Activated naive CD8-positive, alpha-beta T cell treated with anti-CD3 and anti-CD28 coated beads, Interleukin-2, amount 10 ng/mL, durations not matched to agents 7 days and 5 days (primary cell): ENCODE measurements at places on chromosomes 16 and 17.

DNA sequence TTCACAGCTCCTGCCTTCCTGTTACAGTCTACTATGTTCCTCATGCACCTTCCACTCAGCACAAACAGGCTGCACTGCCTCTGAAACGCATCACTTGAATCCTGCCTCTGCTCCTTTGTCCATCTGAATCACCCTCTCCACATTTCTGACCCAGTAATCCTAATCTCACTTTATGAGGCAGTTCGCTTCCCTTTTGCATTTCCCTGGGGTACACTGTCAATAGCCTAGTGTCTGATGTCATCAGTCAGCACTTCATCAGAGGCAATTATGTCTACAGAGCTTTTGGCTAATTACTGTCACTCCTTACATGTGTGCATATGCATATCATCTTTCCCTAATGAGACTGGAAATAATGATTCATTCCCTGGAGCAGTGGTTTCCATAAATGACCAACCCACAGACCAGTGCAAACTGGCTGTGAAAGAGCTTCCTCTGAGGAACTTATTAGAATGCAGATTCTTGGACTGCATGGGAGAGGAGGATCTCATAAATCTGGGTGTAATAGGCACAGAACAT lies 23.6 kb downstream of the CA4 start:
- H3K27me3 ChIP-seq, result no peaks in the 10 kb centered on the region
- peak overlapping the region; percentile 11 for H3K27ac ChIP-seq
- DNase-seq, result no peak
- H3K4me1 ChIP-seq, result peaks cover 12% of the 10 kb centered on the region

- peaks cover 24% of the 10 kb centered on the region for H3K4me1 ChIP-seq
- no peaks in the 10 kb centered on the region for H3K27me3 ChIP-seq
- no peak for DNase-seq
- H3K4me3 ChIP-seq, result no peak overlapping the region
- H3K27ac ChIP-seq, result no peak overlapping the region
Observed at GRCh38 chr16:67878846-67879245, 5.8 kb upstream of the NRN1L start.

DNA sequence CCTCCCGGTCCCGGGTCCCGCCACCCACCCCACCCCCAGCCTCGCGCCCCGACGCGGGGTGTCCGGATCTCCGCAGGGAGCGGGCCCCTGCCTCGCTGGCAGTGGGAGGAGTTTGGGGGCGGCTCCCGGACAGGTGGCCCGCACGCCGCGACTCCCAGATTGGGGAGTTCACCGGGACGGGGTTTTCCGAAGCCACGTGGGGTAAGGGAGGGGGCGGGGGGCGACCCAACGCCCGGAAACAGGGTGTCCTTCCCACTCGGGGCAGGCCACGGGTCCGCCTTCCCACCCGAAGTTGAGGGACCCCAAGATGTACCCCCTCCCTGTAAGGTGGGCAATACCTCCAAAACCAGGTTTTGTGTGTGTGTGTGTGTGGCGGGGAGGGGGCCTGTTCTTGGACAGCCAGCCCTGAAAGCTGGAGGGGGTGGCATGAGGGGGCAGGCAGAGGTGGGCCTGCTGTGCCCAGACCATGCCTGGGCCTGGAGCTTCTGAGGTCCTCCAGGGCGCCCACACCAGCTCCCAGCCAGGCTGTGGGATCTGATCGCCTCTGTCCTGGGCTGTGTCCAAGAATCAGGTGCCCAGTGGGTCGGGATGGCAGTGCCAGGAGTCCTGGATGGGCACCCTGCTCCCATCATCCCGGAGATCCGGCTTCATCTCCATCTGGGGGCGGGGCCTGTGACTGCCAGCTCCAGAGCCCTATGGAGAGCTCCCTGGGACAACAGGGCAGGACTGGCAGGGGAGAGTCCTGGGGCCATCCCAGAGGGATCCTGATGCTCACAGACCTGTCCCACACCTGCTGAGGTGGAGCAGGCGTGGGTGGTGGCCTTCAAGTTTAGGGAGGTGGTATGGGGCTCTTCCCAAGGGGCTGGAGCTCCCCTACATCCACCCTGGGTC lies 767 bp downstream of the SYNGR2 start:
- DNase-seq, result peak; percentile 55
- peak overlapping the region; percentile 65 for H3K4me3 ChIP-seq
- peaks cover 24% of the 10 kb centered on the region for H3K4me1 ChIP-seq
- H3K27ac ChIP-seq, result no peak overlapping the region

DNA sequence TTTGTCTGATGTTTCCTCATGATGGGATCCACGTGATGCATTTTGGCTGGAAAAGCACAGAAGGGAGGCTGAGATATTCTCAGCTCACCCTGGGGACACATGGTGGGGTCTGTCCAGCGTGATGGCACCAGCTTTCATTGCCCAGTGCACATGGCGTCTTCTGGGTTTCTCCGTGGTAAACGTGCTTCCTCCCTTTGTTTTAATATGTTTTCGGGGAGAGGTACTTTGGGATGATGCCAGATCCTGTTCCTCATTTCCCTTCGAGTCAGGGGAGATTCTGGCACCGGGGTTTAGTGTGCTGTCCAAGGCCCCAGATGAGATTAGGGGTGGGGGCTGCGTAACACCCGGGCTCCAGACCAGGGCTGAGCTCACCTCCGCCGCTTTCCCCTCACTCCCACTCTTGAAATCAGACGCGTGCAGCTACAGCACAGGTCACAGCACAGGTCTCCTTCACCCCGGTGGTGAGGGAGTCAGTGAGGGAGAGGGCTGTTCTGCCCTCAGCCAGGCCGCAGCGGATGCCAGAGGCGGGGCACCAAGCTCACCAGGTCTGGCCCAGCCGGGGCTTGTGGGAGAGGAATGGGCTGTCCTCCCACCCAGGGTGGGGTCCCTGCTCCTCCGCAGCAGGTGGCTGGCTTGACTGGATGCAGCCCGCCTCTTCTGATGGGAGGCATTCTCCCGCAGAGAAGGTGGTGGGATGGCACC lies 33.9 kb downstream of the COX4I1 start:
- peaks cover 2% of the 10 kb centered on the region for H3K4me1 ChIP-seq
- DNase-seq, result no peak
- H3K36me3 ChIP-seq, result peaks cover 3% of the 10 kb centered on the region

GRCh38 chr17:6867849-6868248 lies 36.3 kb upstream of the TEKT1 start:
- peaks cover under 1% of the 10 kb centered on the region for H3K4me1 ChIP-seq
- no peak overlapping the region for H3K27ac ChIP-seq
- no peak for DNase-seq

- H3K4me1 ChIP-seq, result peaks cover 20% of the 10 kb centered on the region
- DNase-seq, result no peak
- H3K36me3 ChIP-seq, result peaks cover 14% of the 10 kb centered on the region
- no peak overlapping the region for H3K27ac ChIP-seq
- no peaks in the 10 kb centered on the region for H3K27me3 ChIP-seq
Observed at GRCh38 chr17:81707725-81708646, 4.1 kb upstream of the SLC25A10 start.

DNA sequence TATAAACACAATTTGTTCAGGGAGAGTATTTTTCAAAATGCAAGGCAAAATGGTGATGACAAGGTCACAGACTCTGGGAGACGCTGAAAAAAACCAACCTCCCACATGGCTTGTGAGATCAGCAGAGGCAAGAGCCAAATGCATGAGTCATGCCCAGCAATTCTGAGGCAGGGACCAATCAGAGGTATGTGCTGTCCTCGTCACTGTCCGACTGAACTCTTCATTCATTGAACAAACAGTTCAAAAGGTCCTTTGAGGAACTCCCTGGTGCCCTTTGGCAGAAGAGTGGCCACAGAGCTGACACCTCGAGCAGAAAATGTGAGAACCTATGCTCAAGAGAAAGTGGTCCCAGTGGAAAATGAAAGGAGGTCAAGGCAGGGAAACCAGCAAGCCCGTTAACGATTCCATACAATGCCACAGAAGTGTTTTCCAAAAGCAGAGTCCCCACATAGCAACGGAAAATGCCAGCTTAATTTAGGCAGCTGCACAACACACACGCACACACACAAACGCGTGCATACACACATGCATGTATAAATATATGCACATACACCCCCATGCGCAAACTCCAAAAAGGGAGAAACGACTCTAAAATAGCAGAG lies 50.9 kb downstream of the CDH11 start:
- H3K4me3 ChIP-seq, result no peak overlapping the region
- DNase-seq, result no peak
- no peaks in the 10 kb centered on the region for H3K4me1 ChIP-seq
- H3K27ac ChIP-seq, result no peak overlapping the region
- H3K27me3 ChIP-seq, result no peaks in the 10 kb centered on the region

DNA sequence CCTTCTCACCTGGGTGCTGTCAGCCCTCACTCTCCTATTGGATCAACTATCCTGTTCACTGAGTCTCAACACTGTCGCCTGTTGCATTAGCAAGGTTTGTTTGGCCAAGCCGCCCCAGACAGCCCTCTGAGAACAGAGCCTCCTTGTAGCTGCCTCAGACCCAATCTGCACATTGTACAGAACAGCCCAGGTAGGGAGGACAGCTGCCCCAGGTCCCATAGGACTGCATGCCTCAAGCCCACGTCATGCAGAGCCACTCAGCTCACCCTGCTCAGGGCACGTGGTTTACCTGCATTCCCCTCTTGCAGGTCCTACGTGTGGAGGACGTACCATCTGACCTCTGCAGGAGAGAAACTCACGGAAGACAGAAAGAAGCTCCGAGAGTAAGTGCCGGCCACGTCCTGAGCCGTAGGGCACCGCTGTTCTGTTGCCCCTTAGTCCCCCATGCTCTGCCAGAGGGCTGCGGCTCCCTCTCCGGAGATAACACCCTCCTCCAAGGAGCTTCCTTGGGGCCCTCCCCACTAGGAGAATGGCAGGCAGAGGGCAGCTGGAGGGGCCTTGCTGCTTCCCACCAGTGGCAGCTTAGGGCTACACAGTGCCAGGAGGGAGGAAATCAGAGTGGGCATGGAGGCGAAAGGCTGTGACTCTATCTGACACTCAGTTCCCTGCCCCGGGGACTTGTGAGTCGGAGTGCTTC lies 2.8 kb downstream of the SNRNP25 start:
- H3K4me1 ChIP-seq, result peaks cover 16% of the 10 kb centered on the region
- no peaks in the 10 kb centered on the region for H3K27me3 ChIP-seq
- no peak overlapping the region for H3K27ac ChIP-seq
- DNase-seq, result peak; percentile 25

DNA sequence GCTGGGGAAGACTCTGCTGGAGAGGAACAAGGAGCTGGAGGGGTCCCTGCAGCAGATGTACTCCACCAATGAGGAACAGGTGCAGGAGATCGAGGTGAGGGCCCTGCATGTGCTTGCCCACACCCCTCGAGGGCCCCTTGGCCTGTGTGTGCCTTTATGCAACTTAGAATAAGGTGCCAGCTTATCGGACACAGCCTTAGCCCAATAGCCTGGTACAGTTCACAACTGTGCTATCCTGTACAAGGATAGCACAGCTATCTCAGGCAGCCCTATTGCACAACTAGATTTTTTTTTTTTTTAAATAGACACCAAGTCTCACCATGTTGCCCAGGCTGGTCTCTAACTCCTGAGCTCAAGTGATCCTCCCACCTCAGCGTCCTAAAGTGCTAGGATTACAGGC lies 12.1 kb downstream of the CDR2L start:
- H3K4me3 ChIP-seq, result no peak overlapping the region
- no peak for DNase-seq
- peaks cover 4% of the 10 kb centered on the region for H3K27me3 ChIP-seq
- peaks cover 10% of the 10 kb centered on the region for H3K4me1 ChIP-seq
- H3K36me3 ChIP-seq, result no peaks in the 10 kb centered on the region

GRCh38 chr16:67399218-67399733 lies 6.0 kb upstream of the TPPP3 start:
- H3K27me3 ChIP-seq, result peaks cover 25% of the 10 kb centered on the region
- no peaks in the 10 kb centered on the region for H3K36me3 ChIP-seq
- no peak overlapping the region for H3K4me3 ChIP-seq
- DNase-seq, result peak; percentile 77

- peak; percentile 53 for DNase-seq
- peak overlapping the region; percentile 80 for H3K4me3 ChIP-seq
- no peak overlapping the region for H3K27ac ChIP-seq
- peaks cover 46% of the 10 kb centered on the region for H3K27me3 ChIP-seq
Observed at GRCh38 chr17:28227316-28228108, 91.5 kb upstream of the TMEM97 start.

- H3K27me3 ChIP-seq, result no peaks in the 10 kb centered on the region
- H3K36me3 ChIP-seq, result peaks cover 11% of the 10 kb centered on the region
- DNase-seq, result no peak
- H3K4me1 ChIP-seq, result peaks cover 3% of the 10 kb centered on the region
Observed at GRCh38 chr17:17902376-17902775, 65.6 kb upstream of the SREBF1 start.

- H3K36me3 ChIP-seq, result peaks cover 15% of the 10 kb centered on the region
- no peaks in the 10 kb centered on the region for H3K27me3 ChIP-seq
- H3K4me3 ChIP-seq, result peak overlapping the region; percentile 68
- peaks cover 51% of the 10 kb centered on the region for H3K4me1 ChIP-seq
- peak overlapping the region; percentile 67 for H3K27ac ChIP-seq
Observed at GRCh38 chr17:57356719-57357391, 100.5 kb downstream of the MSI2 start.

GRCh38 chr17:45341533-45342158 lies 24.8 kb upstream of the MAP3K14 start:
- peaks cover 7% of the 10 kb centered on the region for H3K4me1 ChIP-seq
- no peak for DNase-seq
- no peak overlapping the region for H3K4me3 ChIP-seq

- peak overlapping the region; percentile 72 for H3K4me3 ChIP-seq
- peak overlapping the region; percentile 49 for H3K27ac ChIP-seq
- H3K4me1 ChIP-seq, result peaks cover 62% of the 10 kb centered on the region
- H3K36me3 ChIP-seq, result peaks cover 48% of the 10 kb centered on the region
Observed at GRCh38 chr16:20903116-20903898, 2.7 kb downstream of the LYRM1 start.

DNA sequence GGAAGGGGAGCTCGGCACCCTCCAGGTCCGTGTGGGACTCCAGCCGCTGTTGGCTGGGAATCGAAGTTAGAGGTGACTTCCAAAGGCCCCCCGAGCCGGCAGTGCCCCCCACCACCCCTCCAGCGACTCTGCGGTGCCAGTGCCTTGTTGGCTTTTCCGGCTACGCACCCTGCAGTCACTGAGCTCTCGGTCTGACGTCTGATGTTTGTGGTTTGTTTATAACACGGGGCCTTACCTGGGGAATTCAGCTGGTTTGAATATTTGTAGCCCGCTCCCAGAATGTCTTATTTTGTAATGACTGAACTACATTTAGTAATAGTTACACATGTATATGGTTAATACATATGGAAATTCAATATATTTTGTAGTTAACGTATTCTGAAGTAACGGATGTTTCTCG lies 7.1 kb upstream of the BAIAP3 start:
- H3K4me1 ChIP-seq, result no peaks in the 10 kb centered on the region
- DNase-seq, result no peak
- peaks cover 2% of the 10 kb centered on the region for H3K27me3 ChIP-seq
- no peak overlapping the region for H3K4me3 ChIP-seq
